Calu3 (cell line): ENCODE measurements at places on chromosomes 11 and 22. TPM values are rescaled to one million over a fixed set of nuclear protein-coding genes. Genes with fewer than 3 reads are reported as not detected.

GRCh38 chr11:75147875-75148263 lies 3.0 kb upstream of the SLCO2B1 start:
- peaks cover 20% of the 10 kb centered on the region for H3K4me1 ChIP-seq
- H3K27ac ChIP-seq, result no peak overlapping the region
- DNase-seq, result no peak

DNA sequence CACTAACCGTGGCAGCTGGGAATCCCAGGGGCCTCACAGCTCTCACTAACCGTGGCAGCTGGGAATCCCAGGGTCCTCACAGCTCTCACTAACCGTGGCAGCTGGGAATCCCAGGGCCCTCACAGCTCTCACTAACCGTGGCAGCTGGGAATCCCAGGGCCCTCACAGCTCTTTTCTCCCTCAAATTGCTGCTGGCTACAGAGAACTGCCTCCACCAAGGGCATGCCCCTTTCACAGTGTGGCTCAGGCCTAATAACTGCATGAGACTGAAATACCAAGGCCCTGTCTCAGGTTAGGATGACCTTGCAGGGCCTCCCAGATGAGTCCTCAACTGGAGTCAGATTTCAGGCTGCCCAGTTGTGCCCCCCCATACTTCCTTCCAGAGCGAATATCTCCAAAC lies 35.1 kb upstream of the GGTLC2 start:
- H3K27me3 ChIP-seq, result peaks cover 66% of the 10 kb centered on the region
- no peak overlapping the region for H3K4me3 ChIP-seq
- H3K4me1 ChIP-seq, result no peaks in the 10 kb centered on the region
- DNase-seq, result no peak
- no peaks in the 10 kb centered on the region for H3K36me3 ChIP-seq
- H3K27ac ChIP-seq, result no peak overlapping the region

GRCh38 chr22:31179345-31179744 lies 19.4 kb downstream of the RNF185 start:
- H3K36me3 ChIP-seq, result no peaks in the 10 kb centered on the region
- DNase-seq, result no peak
- H3K4me1 ChIP-seq, result peaks cover 8% of the 10 kb centered on the region
- H3K27ac ChIP-seq, result no peak overlapping the region

- peak overlapping the region; percentile 89 for H3K4me3 ChIP-seq
- DNase-seq, result no peak
- peaks cover 49% of the 10 kb centered on the region for H3K36me3 ChIP-seq
- no peaks in the 10 kb centered on the region for H3K27me3 ChIP-seq
- H3K4me1 ChIP-seq, result peaks cover 10% of the 10 kb centered on the region
These were observed 862 bp downstream of the GGA1 start for GRCh38 chr22:37609240-37610152.

- no peaks in the 10 kb centered on the region for H3K4me1 ChIP-seq
- peaks cover 1% of the 10 kb centered on the region for H3K36me3 ChIP-seq
- no peak overlapping the region for H3K27ac ChIP-seq
- no peak for DNase-seq
- H3K4me3 ChIP-seq, result no peak overlapping the region
These were observed 28.2 kb upstream of the CCDC81 start for GRCh38 chr11:86346513-86346912.

DNA sequence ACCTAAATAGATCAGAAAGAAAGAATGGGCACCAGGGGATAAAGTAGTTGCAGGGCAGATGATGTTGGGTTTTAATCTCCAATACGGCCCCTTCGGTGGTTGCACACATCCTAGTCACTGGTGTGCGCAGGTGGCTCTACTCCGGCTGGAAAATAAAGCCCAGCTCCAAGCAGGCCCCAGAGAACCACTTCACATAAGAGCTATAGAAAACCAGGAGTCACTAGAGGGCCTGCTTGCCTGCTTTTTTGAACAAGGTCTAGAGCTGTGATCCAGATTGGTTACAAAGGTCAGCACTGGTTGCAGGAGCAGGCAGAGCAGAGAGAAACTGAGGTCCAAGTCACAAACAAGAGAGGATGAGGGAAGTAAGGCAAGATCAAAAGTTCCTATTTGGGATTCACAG lies 41.5 kb upstream of the MS4A8 start:
- H3K36me3 ChIP-seq, result no peaks in the 10 kb centered on the region
- H3K27me3 ChIP-seq, result no peaks in the 10 kb centered on the region
- H3K4me1 ChIP-seq, result no peaks in the 10 kb centered on the region
- H3K4me3 ChIP-seq, result no peak overlapping the region
- DNase-seq, result no peak
- no peak overlapping the region for H3K27ac ChIP-seq

DNA sequence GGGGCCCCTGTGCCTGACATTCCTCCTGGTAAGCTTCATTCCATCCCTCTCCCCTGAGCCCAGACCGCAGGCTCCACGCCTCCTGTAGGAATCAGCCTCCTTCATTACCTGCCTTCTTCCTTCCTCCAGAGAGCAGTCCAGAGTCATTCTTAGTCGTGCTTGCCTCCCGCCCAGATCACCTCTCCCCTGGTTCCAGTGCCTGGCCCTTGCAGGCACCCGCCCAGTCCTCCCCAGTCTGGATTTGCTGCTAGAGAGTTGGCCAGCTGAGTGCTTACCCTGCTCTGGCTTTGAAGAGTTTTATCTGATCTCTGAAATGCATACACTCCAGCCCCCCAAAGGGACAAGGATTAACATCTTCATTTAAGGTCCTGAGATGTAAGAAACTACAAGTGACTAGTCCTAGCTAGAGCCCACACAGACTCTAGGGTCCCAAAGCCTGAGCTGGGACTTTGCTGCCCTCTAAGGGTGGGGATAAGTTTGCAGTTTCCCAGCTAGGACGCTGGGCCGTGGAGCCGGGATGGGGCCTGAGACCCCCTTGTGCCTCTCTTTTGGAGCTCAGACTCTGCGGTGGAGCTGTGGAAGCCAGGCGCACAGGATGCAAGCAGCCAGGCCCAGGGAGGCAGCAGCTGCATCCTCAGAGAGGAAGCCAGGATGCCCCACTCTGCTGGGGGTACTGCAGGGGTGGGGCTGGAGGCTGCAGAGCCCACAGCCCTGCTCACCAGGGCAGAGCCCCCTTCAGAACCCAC lies 1.6 kb downstream of the NR1H3 start:
- no peaks in the 10 kb centered on the region for H3K27me3 ChIP-seq
- peaks cover 41% of the 10 kb centered on the region for H3K4me1 ChIP-seq
- H3K27ac ChIP-seq, result peak overlapping the region; percentile 53
- peak; percentile 51 for DNase-seq

DNA sequence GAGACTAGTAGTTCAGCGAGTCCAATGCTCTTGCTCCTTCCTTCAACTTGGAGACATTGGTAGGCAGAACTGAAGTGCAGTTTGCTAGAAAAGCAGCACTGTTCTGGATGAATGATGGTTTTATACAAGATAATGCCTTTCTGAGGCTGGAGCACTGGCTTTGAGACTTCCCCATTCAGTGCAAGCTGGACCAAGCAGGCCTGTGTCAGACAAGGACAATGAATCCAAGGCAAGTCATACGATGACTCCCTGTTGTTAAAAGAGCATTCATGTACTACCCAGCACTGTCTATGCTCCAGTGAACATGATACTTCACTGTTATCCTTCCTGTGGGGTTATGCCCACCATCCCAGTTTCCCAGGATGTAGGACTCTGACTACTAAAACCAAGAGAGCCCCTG lies 242.3 kb upstream of the RAG2 start:
- H3K27ac ChIP-seq, result no peak overlapping the region
- DNase-seq, result no peak
- peaks cover 13% of the 10 kb centered on the region for H3K27me3 ChIP-seq
- no peaks in the 10 kb centered on the region for H3K36me3 ChIP-seq

DNA sequence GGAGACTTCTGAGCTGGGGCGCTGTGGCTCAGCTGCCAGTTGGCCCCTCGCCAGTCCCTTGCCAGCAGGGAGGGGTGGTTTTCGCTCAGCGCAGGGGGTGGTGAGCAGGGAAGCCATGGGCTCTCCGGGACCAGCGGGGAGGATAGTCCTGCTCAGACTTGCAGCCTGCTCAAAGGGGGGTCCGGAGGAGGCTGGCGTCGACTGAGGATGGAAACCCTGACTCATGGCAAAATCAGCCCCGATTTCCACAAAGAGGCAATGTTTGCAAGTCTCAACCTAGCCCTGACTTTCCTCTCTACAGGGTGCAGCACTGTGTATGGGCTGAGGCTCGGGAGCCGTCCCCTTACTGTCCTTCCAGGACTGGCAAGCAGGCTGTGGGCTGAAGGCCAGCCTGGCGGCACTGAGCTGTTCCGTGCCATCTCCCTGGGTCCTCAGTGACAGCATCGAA lies 35.1 kb downstream of the FBLN1 start:
- H3K27me3 ChIP-seq, result no peaks in the 10 kb centered on the region
- no peaks in the 10 kb centered on the region for H3K4me1 ChIP-seq
- H3K27ac ChIP-seq, result no peak overlapping the region
- no peak for DNase-seq

DNA sequence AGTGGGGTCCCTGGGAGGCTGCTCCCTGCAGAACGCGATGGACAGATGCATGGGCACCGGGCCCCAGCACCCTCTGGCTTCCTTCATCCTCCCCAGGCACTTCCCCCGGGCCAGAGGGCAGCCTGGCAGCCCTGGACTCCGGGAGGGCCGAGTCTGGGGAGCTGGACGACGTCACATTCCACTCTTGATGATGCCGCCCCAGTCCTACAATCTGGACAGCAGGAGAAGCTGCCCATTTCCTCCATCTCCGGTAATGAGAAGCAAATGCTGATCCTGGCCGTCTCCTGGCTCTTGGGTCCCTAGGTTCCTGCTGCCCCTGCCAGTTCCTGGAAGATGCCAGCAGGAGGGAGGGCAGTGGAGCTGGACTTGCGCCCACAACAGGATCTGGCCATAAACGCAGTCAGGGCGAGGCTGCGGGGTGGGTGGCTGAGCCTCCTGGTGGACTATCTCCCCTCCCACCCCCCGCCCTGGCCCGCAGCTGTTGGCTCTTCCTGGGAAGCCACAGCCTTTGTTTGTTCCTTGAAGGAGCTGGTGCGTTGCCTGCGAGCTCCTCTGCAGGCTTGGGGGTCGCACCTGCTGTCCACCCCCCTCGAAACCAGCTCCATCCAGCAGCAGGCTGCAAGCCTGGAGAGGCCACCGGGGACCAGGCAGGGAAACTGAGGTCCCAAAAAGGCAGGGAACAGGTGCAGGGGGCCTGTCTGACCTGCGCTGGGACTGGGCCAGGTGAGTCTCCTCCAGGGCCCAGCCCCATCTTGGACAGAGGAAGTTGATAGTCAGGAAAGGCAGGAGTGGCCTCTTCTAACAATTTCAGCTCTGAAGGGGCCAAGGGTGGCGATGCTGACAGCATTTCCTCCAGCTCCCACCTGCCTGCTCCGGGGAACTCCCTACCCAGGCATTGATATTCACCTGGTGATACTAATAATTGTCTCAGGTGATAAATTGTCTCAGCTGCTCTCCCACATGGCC lies 17.9 kb upstream of the MUC6 start:
- peak overlapping the region; percentile 23 for H3K27ac ChIP-seq
- no peak overlapping the region for H3K4me3 ChIP-seq
- H3K36me3 ChIP-seq, result peaks cover 7% of the 10 kb centered on the region
- no peaks in the 10 kb centered on the region for H3K27me3 ChIP-seq

DNA sequence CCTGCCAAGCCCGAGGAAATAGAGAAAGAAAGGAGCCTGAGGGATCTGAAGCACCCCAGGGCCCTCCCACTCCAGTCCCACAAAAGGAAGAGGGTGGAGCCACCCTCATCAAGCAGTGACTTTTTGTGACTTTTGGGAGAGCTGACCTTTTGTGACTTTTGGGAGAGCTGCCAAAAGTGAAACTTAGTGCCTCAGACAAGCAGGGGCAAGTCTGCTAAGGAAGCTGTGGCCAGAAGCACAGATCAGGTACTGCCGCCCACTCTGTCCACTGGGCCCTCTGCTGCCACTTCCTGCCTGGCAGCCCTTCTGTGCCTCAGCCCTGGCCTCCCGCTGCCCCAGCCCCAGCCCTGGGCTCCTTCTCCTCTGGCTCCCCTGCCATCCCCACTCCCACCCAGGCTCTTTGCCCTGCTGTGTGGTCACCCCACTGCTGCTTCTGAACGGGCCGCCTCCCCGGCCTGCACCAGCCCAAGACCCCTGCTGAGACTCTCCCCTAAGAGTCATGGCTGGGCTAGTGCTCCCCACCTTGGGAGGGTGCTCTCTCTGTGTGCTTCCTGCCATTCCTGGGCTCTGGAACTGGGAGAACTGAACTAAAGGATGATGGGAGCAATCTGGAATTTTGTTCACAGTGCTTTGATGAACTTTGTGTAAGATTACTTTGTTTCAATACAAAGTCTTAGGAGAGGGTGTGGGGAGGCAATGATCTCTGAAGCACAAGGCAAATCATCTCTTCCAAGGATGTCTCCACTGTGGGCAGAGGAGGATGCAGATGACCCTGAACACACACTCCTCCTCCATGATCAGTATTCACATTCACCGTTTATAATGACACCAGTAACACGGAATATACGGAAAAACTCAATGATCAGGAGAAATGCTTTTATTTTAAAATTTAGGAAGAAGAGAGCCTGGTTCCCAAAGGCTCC lies at the start of gene APOBEC3H:
TSS of gene APOBEC3H (plus strand) at position 147 of the 923 bp plus-strand sequence. CDS start 3,035 bp downstream, outside the sequence.
- H3K27ac ChIP-seq, result no peak within 1 kb of the TSS
- peak; percentile 21 for DNase-seq
- H3K4me3 ChIP-seq, result no peak within 1 kb of the TSS
- H3K4me1 ChIP-seq, result no peaks in the 10 kb centered on the region
- H3K36me3 ChIP-seq, result no peaks in the 10 kb centered on the region
- peaks cover 9% of the 10 kb centered on the region for H3K27me3 ChIP-seq

GRCh38 chr11:112361396-112361795 lies 100.7 kb upstream of the PLET1 start:
- H3K4me1 ChIP-seq, result no peaks in the 10 kb centered on the region
- H3K4me3 ChIP-seq, result no peak overlapping the region
- no peaks in the 10 kb centered on the region for H3K36me3 ChIP-seq
- DNase-seq, result no peak
- no peak overlapping the region for H3K27ac ChIP-seq

MOGAT2 gene
- total RNA-seq, result not detected in 2 replicates

DDTL gene
- 3.4 and 4.1 TPM in 2 replicates for total RNA-seq

CRYBB3 gene
- 1.4 and 1.8 TPM in 2 replicates for total RNA-seq

APOL4 gene
- 1.5 and 4.3 TPM in 2 replicates for total RNA-seq

ENTHD1 gene
- total RNA-seq, result not detected in 2 replicates

TSSK2 gene
- total RNA-seq, result not detected in 2 replicates

DERL3 gene
- 2.9 and 3.7 TPM in 2 replicates for total RNA-seq

ZFPL1 gene
- total RNA-seq, result 47.6 and 48.0 TPM in 2 replicates

DDI1 gene
- total RNA-seq, result not detected in 2 replicates

SYCE3 gene
- total RNA-seq, result not detected in 2 replicates

OR4B1 gene
- not detected in 2 replicates for total RNA-seq

APOA4 gene
- total RNA-seq, result not detected in 2 replicates
